Activated CD8-positive, alpha-beta memory T cell treated with anti-CD3 and anti-CD28 coated beads, Interleukin-2, amount 50 U/mL, for 4 hours (primary cell): ENCODE measurements at places on chromosomes 3 and 15.

DNA sequence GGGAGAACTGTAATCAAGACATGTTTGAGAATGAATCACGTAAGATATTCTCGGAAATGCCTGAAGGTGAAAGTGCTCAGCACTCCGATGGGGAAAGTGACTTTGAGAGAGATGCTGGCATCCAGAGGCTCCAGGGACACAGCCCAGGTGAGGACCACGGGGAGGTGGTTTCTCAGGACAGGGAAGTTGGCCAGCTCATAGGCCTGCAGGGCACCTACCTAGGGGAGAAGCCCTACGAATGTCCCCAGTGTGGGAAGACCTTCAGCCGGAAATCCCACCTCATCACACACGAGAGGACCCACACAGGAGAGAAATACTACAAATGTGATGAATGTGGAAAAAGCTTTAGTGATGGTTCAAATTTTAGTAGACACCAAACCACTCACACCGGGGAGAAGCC, 19.8 kb downstream of the ZSCAN2 start:
- DNase-seq = no peak

GRCh38 chr3:126982126-126982470, 817 bp upstream of the PLXNA1 start:
- DNase-seq = peak; percentile 71

DNA sequence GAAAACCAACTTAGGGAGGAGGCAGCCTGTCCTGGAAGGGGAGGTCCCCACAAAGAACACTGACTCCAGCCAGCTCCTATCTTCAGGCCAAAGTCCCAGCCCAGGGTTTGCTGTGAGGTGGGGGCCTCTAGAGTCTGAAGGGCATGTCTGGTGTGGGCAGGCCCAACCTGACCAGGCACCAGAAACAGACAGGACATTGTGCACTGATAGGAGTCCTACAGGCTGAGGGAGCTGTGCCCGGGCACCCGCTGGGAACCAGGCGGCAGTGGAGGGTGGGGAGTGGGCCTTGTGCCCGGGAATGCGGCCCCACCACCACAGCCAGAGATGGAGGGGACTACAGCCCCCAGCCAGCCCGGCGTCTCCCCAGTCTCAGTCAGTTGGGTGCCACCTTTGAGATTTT, 161.4 kb downstream of the WNT7A start:
- peak; percentile 6 for DNase-seq

- DNase-seq = no peak
Measured at GRCh38 chr3:52237657-52238172, 1.2 kb downstream of the TWF2 start.
